CD4-positive, alpha-beta T cell treated with Interleukin-2 at 100 ng/mL for 4 hours (primary cell): ENCODE measurements at places on chromosomes 7 and 10.

- DNase-seq: no peak
These were observed 129.0 kb downstream of the HERPUD2 start for GRCh38 chr7:35565927-35566326.

DNA sequence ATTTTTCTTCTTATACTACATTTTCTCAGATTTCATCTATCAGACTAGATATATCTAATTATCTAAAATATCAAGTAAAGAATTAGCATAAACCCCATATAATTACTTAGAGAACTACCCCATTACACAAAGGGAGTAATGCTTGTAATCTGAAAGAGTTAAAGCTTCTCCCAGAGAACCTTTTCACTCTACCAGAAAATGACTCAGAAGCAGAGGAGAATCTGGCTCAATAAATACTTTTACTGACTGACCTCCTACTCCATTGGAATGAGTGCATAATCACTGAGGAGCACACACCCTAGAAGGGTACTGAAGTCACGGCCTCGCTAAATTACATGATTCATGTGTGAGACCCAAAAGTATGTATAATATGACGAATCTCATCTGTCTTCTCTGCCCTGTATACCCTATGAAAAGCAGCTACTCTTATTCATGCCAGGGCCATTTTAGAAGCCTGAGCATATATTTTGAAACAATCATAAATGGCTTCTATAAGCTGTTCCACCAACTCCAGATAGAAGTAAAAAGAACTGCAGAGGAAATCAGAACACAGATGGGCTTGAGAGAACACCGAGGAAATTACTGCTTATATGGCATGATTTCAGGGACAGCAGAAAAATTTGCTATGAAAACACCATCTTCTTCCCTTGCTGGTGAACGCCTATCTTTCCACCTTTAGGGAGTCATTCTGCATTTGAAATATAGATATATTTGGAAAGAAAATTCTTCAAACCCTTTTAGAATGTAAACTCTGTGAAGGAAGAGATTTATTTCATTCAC lies 32.7 kb downstream of the DNMBP start:
- DNase-seq: no peak

DNA sequence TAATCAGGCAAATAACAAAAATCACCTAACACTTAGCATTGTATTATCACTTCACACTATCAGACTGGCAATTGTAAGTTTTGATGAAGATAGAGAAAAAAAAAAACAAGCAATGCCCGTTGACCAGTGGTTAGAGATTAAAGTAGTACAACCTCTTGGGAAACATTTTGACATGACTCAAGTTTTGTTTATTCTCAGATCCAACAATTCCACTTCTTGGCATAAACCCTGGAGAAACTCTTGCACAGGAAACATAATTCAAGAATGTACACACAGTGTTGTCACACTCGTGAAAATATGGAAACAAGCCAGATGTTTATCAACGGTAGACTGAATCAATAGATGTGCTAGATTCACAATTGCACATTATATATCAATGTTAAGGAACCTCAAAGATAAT lies 37.2 kb downstream of the FRMD4A start:
- DNase-seq: no peak

DNA sequence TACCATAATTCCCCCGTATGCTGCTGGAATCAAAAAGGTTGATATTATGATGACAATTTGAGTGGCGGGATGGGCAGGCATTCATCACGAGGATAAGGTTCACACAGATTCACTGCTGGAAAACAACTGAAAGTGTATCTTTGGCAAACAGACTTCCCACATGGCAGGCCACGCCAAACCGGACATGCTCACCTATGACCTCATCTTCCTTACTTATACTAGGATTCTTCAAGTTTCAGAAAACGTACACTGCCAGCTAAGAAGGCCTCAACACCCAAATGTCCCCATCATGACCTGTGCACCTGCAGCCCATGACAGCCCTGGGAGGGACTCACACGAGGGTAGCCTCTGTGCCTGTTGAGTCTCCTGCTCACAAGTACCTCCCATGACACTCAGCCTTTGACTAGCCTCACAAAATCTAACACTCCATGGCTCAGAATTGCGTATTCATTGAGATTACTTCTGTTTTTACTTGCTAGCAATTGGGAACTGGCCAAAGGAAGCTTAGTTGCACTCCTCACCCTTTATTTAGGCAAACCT lies 259.0 kb upstream of the GHITM start:
- no peak for DNase-seq

- no peak for DNase-seq
These were observed 17.8 kb downstream of the KCNK18 start for GRCh38 chr10:117215079-117215478.

- DNase-seq: no peak
These were observed 14.6 kb upstream of the AQP1 start for GRCh38 chr7:30896783-30897637.

DNA sequence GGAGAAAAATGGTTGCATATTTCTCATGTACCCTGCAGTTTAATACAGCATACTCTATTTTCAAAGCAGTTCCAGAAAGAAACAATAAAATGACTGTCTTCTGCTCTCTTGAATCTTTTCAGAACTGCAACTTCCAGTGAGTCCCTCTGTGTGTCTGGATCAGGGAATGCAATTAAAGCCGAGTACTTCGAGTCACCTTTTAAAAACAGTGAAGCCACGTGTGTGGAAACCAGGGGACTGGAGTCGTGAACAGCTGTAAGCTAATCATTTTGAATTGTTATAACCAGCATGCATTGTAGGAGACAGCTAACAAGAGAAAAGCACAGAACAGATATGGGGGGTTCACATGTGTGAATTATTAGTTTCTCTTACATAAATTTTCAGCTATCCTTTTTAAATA lies 109.1 kb downstream of the CPED1 start:
- DNase-seq: no peak

DNA sequence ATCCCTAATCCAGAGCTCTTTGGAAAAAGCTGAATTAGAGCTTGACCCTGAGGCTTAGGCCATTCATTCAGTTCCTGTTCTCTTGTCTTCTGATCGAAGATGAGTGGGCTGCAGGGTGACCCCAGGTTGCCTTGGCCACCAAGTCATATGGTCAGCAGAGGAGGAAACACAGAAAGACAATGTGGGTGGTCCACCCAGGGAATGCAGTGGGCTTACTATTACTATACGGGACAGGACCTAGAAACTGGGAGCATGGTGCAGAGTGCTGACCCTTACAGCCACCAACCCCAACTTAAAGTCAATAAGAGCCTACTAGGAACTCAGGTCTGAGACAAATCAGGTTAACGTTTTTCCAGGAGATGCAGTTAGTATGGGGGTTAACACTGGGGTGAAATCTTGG lies 200.5 kb downstream of the HERPUD2 start:
- DNase-seq: no peak

- DNase-seq: no peak
These were observed 143.5 kb upstream of the UNC5B start for GRCh38 chr10:71068861-71069271.

- DNase-seq: peak; percentile 47
These were observed 33.3 kb upstream of the KDM7A start for GRCh38 chr7:140209866-140210609.

GRCh38 chr7:74033372-74034311 lies 5.7 kb downstream of the ELN start:
- no peak for DNase-seq

GRCh38 chr10:123262456-123262855 lies 108.3 kb downstream of the BUB3 start:
- DNase-seq: no peak

DNA sequence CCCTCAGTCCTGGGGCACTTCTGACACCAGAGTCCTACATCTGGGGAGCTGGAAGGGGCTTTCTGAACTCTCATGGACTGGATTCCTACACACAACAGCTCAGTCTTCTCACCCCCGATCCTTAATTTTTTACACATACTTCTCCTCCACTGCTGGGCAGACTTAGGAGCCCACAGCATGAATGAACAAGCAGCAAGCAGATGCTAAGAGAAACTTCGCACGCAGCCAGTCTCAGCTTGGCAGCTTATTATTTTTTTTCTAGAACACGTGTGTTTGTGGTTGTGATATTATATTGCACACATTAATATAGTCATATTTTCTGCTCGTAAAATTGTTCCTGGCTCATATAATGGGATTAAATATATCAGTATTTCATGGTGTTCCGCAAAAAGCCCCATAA lies 50.9 kb upstream of the LOXL4 start:
- no peak for DNase-seq

GRCh38 chr10:114995468-114996247 lies 57.7 kb downstream of the TRUB1 start:
- no peak for DNase-seq

GRCh38 chr7:137443616-137444015 lies 100.1 kb upstream of the PTN start:
- DNase-seq: no peak

GRCh38 chr7:119720541-119720940 lies 552.4 kb upstream of the KCND2 start:
- DNase-seq: no peak

DNA sequence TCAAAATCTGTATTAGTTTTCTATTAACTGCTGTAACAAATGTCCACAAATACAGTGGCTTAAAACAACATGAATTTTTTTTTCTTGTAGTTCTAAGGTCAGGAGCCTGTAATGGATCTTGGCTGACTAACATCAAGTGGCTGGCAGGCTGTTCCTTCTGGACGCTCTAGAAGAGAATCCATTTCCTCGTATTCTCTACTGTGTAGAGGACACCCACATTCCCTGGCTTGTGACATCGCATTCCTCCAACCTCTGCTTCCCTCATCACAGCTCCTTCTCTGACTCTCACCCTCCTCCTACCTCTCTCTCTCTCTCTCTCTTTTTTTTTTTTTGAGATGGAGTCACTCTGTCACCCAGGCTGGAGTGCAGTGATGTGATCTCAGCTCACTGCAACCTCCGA lies 4.8 kb upstream of the CALHM1 start:
- no peak for DNase-seq

DNA sequence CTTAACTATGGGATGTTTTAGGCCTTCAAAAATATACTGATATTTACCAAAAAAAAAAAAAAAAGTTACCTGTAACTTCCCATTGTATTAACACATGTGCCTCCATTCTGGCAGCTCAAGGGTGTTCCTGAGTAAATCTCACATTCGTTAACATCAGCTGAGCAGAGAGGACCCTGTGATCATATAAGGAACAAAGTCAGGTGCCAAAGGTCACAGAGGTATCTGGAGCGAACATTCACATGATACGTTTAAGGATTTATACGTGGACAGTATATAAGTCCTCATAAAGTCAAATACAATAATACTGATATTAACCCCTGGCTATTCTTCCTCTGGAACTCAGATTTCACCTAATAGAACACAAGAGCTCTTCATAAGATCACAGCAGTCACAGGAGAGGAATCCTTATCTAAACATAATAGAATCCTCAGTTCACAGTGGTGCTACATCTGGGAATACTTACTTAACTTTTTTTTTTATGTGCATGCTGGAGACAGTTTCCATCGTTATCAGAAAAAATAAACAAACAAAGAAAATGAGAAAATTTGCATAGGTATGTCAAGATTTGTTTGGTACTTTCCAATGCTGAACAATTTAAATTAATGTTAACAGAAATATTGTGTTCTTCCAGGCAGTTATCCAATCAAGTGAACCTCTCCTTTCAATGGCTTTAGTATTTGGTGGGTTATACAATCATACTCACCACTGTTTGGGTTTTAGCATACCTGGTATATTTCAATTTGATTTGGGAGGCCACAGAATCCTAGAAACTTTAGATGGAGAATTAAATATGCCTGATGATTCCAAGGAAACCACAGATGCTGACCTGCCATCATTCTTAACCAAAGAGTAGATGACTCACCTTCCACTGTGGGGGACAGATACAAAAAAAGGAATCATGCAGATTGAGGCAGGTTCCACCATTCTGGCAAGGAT lies 6.6 kb downstream of the CUBN start:
- no peak for DNase-seq

GRCh38 chr10:103197174-103197573 lies 4.1 kb upstream of the NT5C2 start:
- peak; percentile 14 for DNase-seq

- no peak for DNase-seq
These were observed 247.6 kb downstream of the DNAJB6 start for GRCh38 chr7:157584420-157584819.

- no peak for DNase-seq
These were observed 98.5 kb upstream of the PPP2R2D start for GRCh38 chr10:131802156-131802915.
